T-helper 1 cell (primary cell): ENCODE measurements at places on chromosomes 6 and 20.

DNA sequence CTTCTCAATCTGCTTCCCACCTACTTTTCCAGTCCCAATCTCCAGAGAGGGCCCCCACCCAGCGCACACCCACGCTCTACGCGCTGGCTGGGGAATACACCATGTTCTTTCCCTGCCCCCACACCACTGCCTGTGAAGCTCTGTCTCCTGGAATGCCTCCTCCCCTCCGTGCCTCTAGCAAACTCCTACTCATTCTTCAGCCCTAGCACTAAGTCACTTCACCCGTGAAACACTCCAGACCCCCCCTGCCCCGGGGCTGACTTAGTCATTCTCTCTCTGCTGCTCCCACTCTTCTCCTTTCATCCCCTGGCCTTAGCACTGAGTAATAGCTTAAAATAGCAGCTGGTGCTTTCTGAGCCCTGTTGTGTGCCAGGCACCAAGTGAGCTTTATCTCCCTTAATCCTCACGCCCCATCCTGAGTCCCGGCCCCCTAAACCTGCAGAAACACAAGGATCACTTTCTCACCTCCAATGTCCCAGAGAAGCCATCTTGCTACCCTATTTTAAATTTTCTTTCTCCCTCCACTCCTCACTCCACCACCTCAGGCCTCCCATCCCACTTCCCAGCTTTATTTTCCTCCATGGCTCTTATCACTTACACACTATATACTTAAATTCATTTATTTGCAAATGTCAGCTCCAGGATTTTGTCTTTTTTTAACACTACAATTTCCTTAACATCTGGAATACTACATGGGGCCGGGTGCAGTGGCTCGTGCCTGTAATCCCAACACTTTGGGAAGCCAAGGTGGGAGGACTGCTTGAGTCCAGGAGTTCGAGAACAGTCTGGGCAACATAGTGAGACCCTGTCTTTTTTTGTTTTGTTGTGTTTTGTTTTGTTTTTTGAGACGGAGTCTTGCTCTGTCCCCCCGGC, 6.3 kb upstream of the PARD6B start:
- no peak for DNase-seq

DNA sequence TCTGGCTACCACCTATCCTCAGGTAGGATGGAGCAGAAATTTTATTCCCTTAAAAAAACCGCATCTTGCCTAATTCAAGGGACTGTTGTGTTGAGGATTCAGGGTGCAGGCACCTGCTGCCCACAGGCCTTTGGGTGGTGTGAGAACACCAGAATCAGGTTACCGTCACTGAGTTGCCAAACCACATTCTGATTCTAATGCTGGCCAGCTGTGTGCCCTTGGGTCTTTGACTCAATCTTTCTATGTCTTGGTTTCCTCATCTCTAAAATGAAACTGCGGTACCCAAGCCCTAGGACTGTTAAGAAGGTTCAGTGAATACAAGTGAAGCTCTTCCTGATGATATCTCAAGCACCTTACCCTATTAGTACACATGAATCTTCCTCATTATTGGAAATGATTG, 827.3 kb downstream of the DHX35 start:
- no peak for DNase-seq

DNA sequence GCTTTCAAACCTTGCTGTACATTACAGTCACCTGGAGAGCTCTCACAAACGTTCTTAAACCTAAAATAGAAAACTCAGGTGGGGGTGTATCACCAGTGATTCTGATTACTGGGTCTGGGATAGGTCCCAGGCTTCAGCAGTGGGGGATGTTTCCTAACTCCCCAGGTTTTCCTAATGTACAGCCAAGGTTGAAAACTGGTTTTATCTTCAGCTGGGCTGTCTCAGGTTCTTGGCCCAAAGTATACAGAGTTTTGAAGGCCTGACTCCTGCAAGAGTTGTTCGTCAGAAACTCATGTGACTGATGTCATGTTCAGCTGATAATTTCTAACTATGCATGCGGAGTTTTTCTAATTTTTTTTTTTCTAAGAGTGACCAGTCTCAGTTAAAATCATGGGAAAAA, 9.8 kb downstream of the SYCP2L start:
- no peak for DNase-seq

DNA sequence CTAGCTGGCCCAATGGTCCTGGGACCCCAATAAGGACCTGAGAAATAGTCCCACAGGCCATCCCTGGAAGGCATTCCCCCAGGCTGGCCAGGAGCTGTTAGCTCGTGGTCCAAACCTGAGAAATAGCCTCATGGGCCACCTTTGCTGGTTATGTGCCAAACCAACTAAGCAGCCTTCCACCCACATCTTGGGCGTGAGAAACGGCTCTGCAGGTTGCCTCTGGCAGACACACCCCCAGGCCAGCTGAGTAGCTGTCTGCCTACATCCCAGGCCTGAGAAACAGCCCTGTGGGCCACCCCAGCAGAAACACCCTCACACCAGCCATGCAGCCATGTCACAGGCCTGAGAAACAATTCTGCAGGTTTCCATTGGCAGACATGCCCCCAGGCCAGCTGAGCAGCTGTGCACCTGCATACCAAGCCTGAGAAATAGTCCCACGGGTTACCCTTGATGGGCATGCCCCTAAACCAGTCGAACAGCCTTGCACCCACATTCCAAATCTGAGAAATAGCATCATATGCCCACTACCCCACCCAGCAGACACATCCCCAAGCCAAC, 567.8 kb upstream of the ID4 start:
- no peak for DNase-seq

DNA sequence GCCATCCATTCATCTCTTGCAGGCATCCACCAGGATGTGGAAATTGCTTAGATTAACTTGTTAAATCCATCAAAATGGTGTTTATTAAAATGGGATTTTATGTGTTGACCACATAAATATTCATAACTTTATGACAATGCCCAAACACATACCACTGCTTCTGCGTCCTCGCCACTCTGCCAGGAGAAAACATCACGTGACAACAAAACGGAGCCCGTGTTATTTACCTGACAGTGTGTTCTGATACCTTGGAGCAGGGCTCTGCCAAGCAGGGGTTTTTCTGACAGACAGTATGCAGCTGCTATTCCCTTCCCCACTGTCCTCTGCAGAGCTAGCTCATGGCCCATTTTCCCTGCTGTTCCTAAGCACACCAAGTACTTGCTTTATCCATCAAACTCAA, 279.5 kb upstream of the CHD6 start:
- no peak for DNase-seq

GRCh38 chr6:25312703-25313102, 33.5 kb downstream of the CARMIL1 start:
- DNase-seq: no peak

DNA sequence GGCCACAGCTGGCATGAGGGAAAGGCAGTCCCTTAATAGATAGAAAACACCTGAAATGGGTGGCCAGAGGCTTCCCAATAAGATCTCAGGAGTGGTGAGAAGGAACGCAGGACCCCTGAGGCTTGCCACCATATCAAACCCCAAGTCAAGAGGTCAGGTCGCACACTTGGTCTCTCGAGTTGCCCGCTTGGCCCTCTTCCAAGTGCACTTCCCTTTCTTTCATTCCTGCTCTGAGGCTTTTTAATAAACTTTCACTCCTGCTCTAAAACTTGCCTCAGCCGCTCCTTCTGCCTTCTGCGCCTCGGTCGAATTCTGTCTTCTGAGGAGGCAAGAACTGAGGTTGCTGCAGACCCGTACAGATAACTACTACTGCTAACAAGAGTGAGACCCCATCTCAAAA, 64.2 kb downstream of the SLC2A10 start:
- DNase-seq: no peak

- DNase-seq: no peak
Observed at GRCh38 chr20:45052698-45053429, 48.1 kb downstream of the KCNS1 start.

DNA sequence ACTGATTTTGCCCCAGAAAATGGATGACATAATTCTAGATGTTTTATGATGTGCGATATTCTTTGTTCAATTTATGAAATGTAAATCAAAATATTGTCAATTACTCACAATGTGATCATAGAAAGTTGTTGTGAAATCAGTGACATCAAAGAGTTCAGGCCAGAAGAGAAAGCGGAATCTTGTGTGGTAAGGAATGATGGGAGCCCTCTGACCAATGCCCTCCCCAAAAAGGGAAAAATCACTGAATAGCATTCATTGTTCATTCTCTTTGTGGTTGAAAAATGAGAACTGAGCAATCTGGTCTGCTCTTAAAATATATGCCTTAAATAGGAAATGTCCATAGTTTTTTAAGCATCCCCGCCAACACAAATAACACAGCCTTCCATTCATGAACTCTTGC, 247.1 kb upstream of the GRIK2 start:
- no peak for DNase-seq

- DNase-seq: no peak
Observed at GRCh38 chr20:19465536-19465935, 253.1 kb downstream of the SLC24A3 start.

DNA sequence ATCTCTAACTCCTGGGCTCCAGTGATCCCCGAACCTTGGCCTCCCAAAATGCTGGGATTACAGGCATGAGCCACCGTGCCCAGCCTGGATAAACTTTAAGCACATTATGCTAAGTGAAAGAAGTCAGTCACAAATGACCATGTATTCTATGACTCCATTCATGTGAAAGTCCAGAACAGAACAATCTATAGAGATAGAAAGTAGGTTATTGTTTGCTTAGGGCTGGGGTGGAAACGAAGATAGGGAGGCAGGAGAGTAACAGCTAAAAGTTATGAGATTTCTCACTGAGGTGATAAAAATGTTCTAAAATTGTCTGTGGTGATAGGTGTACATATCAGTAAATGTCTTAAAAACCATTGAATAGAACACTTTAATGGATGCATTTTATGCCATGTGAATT, 40.9 kb upstream of the CITED2 start:
- no peak for DNase-seq

- no peak for DNase-seq
Observed at GRCh38 chr6:111418971-111419693, 63.9 kb downstream of the REV3L start.

DNA sequence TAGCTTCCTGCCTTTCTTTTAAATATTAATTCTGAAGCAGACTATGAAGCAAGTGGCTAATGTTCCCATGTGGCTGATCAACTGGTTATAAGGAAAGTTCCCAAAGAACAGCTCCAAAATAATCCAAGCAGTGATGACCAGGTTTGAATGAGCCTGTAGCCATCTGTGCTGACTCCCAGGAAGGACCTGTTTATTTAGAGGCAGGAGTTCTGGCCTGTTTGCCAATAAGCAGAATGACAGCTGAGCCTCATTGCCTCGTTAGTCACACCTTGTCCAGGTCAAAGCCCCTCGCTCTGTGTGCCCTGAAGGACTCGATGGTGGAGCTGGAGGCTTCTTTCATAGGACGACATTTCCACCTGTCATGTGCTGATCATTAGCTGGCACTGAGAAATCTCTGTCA, 97.4 kb downstream of the TMEM170B start:
- DNase-seq: no peak

- DNase-seq: no peak
Observed at GRCh38 chr6:134041093-134041492, 11.3 kb downstream of the SLC2A12 start.

DNA sequence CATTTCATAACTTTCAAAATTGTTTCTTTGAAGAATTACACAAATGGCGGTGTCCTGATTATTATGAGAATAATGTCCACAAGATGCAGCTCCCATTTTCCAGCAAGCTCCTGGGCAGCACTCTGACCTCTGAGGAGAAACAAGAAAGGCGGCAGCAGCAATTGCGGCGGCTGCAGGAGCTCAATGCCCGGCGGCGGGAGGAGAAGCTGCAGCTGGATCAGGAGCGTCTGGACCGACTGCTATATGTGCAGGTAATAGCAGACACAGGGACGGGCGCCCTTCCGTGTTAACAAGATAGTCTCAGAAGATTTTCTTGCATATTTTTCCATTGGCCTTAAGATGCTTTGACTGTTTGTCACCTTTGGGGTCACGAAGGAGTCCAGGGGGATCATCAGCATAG, 6.7 kb downstream of the ACTR5 start:
- no peak for DNase-seq

DNA sequence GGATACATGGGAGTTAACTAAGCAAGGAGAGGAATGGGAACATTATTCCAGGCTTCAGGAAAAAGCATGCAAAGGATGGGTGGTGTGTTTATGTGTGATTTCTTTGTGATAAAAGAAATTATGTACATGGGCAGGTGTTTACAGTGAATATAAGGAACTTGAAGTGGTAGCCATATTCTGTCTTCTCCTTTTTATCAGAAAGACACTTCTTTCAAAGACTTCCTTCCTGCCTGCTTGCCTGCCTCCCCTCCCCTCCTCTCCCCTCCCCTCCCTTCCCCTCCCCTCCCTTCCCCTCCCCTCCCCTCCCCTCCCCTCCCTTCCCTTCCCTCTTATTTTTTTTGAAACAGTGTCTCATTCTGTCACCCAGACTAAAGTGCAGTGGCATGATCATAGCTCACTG, 14.4 kb downstream of the CYB5R4 start:
- DNase-seq: no peak

DNA sequence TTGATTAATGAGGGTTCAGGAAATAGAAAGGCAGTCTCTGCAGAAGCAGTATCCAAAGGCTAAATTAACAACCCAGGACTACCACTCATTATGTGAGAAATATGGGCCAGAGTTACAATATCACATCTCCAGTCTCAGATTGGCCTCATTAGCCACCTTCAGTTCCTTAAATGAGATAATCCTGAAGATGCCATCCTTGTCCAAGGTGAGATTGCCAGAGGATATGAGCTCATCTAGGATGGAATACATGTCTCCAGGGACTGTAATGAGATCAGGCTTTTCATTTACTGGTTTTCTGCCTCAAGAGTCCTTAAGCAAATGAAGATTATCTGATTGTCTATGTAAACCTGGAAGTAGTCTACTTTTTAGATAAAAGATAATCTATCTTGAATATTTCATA, 196.3 kb downstream of the FUT9 start:
- no peak for DNase-seq

- DNase-seq: no peak
Observed at GRCh38 chr20:37523012-37523391, 2.0 kb downstream of the NNAT start.

GRCh38 chr6:72955666-72956065, 269.6 kb downstream of the KHDC1L start:
- no peak for DNase-seq

DNA sequence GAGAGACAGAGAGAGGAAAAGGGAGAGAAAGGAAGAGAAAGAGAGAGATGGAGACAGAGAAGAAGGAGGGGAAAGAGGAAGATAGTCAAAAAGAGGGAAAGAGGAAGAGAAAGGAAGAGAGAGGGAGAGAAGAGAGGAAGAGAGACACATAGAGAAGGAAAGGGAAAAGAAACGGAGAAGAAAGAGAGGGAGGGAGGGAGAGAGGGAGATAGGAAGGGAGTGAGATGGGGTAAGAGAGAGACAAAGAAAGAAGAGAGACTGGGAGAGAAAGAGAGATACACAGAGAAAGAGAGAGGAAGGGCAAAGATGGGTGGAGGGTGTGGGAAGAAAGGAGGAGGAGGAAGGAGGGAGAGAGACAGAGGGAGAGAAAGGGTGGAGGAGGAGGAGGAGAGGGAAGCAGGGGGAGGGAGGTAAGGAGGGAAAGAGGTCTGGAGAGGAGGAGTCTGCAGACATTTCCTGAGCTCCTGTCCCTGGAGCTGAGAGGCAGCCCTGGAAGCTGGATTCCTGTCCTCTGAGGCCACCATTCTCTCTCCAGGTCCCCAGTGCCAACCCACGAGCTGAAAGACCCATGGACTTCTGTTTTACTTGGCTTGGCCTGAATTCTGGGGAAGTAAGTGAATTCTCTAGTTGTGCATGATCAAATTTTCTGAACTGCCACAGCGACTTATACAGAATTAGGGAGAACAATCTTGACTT, 9.9 kb downstream of the FOXF2 start:
- no peak for DNase-seq

- no peak for DNase-seq
Observed at GRCh38 chr20:23125625-23126191, 39.6 kb upstream of the CD93 start.
